ENCODE measurements at places on chromosomes 13 and 19.

- DNase-seq: no peak
Measured at GRCh38 chr19:39671739-39672363, 16.1 kb downstream of the LGALS16 start.

- DNase-seq: no peak
Measured at GRCh38 chr13:99953138-99953755, 18.3 kb downstream of the ZIC5 start.

- DNase-seq: no peak
Measured at GRCh38 chr19:8221161-8221560, 12.0 kb downstream of the CERS4 start.

GRCh38 chr19:41695745-41696144 is 7.7 kb upstream of the CEACAM7 start:
- no peak for DNase-seq

- no peak for DNase-seq
Measured at GRCh38 chr13:107518780-107519179, 696.6 kb downstream of the LIG4 start.

- DNase-seq: no peak
Measured at GRCh38 chr13:67221630-67222226, 8.4 kb downstream of the PCDH9 start.

DNA sequence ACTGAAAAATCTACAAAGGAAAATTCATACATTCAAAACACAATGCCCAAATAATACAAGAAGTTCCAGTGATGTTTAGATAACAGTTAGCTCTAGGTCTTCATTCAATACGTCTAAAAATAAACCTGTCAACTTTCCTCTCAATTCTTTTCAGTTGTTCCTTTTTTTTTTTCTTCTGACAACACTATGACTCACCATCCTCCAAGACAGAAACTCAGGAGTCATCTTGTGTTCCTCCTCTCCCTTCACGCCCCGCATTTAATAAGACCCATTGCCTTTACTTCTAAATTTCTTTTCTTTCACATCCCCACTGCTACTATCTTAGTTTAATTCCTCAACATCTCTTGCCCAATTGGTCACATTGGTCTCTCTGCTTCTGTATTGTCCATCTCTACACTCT is 759.9 kb downstream of the GPC5 start:
- DNase-seq: no peak

DNA sequence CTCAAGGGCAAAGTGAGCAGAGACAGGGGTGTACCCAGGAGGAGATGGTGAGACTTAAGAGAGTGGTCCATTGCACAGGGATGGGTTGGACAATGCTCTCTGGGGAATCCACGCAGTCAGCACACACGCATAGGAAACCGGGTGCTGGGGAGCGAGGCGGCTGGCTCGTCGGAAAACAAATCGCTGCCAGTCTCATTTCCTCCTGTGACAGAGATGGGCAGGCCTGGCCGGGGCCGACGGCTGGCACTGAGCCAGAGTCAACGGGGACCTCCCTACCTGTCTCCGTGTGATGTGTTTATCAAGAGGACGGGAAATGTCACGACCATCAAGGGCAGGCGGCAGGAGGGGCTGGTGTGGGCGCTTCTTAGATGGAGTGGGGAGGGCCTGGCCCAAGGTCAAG is 27.3 kb downstream of the PTPRS start:
- no peak for DNase-seq

DNA sequence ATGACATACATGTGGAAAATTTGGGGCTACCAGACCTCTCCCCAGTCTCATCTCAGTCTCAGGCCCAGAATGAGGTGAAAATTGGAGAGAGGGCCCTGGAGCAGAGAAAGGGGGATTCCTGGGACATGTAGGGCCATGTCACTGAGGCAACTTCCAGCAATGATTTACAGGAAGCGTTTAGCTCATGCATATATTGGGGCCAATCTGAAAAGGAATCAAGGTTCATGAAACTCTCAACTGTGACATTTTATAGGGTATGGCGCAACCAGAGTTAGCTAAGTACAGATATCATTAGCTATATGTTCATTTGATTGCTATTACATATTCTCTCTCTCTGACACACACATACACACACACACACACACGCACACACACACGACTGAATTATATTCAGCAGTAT is 86.3 kb downstream of the RNASEH2B start:
- DNase-seq: no peak

- no peak for DNase-seq
Measured at GRCh38 chr13:112231451-112232083, 144.6 kb upstream of the SPACA7 start.

- DNase-seq: no peak
Measured at GRCh38 chr19:54873990-54874389, at the start of gene FCAR. TSS of gene FCAR (plus strand) at chr19:54874235. CDS start at chr19:54874290, 55 bp downstream.

- DNase-seq: no peak
Measured at GRCh38 chr19:2820112-2820702, 539 bp downstream of the ZNF554 start.

GRCh38 chr13:58865286-58865685 is 1233.7 kb downstream of the PCDH17 start:
- no peak for DNase-seq

GRCh38 chr19:36771261-36772231 is 1.1 kb downstream of the ZNF850 start:
- no peak for DNase-seq

DNA sequence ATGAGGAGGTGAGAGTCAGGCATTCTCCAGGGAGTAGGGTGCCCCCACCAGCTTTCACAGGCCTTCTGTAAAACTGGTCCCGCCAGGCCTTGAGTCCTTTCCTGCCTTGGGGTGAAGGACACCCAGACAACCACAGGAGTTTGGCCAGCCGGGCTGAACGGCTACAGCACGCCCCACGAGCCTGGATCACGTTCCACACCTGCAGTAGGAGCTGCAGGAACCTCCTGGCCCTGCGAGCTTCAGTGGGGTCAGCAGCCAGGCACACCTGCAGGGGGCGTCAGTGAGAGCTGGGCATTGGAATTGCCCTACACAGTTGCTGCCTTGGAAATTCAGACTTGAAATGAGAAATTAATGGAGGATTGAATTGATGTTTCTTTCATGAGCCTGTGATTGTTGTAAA is 45.7 kb downstream of the COL4A2 start:
- DNase-seq: no peak

- DNase-seq: no peak
Measured at GRCh38 chr13:85223883-85224656, 575.1 kb downstream of the SLITRK6 start.

DNA sequence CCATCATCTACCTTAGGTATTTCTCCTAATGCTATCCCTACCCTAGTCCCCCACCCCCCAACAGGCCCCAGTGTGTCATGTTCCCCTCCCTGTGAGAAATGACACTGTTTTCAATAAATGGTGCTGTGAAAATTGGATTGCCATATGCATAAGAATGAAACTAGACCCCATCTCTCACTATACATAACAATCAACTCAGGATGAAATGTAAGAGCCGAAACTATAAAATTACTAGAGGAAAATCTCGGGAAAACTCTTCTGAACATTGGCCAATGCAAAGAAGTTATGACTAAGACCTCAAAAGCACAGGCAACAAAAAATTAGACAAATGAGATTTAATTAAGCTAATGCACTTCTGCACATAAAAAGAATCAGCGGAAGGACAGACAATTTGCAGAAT is 138.2 kb downstream of the SUCLA2 start:
- no peak for DNase-seq

GRCh38 chr13:35947315-35947714 is 183.9 kb downstream of the DCLK1 start:
- no peak for DNase-seq

DNA sequence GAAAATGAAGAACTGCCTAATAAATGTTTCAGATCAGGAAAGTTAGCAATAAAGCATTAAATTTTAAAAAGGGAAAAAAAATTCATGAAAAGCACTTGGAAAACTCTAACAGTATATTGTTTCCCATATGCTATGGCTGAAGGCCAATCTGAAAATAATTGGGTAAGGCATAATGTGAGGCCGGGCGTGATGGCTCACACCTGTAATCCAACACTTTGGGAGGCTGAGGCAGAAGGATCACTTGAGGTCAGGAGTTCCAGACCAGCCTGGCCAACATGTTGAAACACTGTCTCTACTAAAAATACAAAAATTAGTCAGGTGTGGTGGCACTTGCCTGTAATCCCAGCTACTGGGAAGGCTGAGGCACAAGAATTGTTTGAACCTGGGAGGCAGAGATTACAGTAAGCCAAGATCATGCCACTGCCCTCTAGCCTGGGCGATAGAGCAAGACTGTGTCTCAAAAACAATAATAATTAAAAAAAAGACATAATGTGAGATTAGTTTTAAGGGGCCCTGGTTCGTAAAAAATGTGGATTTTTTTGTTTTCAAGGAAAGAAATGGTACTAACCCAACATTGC is 15.2 kb downstream of the INTS6 start:
- DNase-seq: no peak

GRCh38 chr13:102400675-102401145 is 1.1 kb downstream of the FGF14 start:
- no peak for DNase-seq

DNA sequence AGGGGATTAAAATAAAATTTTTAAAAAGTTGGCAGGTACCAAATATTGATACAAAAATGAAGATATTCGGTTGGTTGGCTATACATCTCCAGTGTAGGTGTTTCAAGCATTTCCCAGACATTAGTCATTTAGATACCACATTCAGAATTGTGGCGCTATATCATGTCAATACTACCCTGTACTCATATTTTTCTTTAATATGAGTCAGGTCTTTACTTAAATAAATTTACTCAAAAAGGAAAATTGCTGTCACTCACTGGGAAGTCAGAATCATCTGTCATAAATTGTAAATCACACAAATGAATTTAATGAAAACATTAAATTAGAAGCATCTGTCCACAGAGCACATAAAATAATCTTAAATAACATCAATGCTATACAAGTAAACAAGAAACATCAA is 134.2 kb downstream of the TSHZ3 start:
- DNase-seq: no peak

DNA sequence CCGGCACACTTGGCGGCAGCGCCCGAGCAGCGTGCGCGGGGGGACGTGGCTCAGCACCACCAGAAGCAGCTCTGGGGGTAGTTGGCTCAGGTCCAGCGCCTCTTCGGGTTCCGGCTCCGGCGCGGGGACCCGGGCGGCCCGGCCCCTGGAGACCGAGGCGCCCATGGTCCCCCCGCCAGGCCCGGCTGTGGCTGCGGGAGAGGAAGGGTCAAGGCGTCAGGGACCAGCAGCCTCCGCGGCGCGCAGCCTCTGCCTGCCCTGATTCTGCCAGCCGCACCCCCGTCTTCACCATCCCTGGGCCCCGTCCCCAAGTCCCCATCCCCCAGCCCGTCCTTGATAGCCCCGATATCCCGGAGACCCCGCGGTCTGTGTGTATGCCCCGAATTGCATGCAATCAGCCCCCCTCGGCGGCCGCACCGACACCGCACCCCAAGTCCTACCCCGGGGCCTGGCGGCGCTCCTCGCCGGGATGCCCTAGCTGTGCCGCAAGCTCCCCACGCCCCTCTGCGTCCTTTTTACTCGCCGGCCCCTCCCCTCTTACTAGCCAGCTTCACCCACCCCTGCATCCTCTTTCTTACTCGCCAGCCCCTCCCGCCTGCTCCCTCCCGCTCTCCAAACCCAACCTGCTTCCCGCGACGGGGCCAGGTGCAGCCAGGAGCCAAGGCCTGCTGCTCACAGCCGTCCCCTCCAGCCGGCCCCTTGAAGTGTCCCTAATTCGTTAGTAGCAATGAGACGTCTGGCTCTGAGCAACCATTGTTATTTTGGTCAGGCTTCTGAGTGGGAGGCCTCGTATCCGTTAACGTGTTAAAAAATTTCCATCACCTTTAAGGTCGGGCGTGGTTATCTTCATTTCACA is at the start of gene FBXO27:
TSS of gene FBXO27 (minus strand) at position 487 of the 856 bp plus-strand sequence. CDS start at position 165, 322 bp downstream.
- DNase-seq: no peak

DNA sequence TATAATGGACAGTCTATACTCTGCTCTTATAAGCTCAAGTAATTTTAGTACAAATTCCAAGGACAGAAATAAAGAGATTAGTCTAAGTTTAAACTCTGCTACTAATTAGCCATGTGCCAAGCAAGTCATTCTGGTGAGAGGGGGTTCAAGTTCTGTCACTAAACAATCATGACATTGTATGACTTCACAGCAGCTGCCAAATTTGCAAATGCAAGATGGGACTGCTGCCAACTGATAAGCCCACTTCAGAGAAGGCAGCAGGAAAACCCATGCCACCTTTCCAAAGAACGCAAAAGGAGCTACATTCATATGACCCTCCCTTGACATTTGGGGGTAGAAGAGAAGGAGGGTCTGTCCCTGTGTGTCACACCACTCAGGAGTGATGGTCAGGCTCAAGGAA is 60.7 kb upstream of the RFXAP start:
- DNase-seq: no peak

- no peak for DNase-seq
Measured at GRCh38 chr13:43054803-43055802, 31.7 kb downstream of the DNAJC15 start.

DNA sequence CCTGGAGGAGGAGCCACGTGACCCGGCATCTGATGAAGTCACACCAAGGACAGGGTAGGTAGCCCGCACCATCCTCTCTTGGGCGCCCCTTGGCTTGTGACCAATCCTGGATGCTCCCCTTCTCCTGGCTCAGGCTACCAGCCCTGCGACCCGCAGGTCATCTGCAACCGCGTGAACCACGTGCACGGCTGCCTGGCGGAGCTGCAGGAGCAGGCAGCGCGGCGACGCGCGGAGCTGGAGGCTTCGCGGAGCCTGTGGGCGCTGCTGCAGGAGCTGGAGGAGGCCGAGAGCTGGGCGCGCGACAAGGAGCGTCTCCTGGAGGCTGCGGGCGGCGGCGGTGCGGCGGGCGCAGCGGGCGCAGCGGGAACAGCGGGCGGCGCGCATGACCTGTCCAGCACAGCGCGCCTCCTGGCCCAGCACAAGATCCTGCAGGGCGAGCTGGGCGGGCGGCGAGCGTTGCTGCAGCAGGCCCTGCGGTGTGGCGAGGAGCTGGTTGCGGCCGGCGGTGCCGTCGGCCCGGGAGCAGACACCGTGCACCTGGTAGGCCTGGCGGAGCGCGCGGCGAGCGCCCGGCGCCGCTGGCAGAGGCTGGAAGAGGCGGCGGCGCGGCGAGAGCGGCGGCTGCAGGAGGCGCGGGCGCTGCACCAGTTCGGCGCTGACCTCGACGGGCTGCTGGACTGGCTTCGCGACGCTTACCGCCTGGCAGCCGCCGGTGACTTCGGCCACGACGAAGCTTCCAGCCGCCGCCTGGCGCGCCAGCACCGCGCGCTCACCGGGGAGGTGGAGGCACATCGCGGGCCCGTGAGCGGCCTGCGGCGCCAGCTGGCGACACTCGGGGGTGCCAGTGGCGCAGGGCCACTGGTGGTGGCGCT is 45.9 kb downstream of the SPTBN4 start:
- DNase-seq: no peak

DNA sequence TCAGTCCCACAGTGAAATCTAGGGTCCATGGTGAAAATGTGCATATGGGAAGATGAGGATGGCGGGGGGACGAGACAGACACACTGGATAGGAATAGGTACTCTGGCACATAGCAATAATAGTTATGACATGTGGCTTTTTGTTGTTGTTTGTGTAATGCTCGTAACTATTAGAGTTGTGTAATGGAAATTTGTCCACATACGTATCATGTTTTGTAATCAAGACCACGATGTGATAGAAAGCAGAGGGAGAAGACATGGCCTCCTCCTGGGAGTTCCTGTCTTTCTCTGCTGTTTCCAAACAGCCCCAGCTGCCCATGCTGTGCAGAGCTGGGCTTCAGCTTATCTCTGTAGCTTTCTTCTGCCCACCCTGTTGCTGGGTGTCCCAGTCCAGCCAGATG is 185.3 kb upstream of the TMTC4 start:
- DNase-seq: no peak

Data from stimulated activated CD8-positive, alpha-beta memory T cell treated with anti-CD3 and anti-CD28 coated beads, Interleukin-2, amount 100 ng/mL, for 1 hour (primary cell).